ENCODE measurements at places on chromosomes 7 and 10. TPM values are rescaled to one million over a fixed set of nuclear protein-coding genes. Genes with fewer than 3 reads are reported as not detected.

Gene ITPRID1
- not detected for total RNA-seq

DNA sequence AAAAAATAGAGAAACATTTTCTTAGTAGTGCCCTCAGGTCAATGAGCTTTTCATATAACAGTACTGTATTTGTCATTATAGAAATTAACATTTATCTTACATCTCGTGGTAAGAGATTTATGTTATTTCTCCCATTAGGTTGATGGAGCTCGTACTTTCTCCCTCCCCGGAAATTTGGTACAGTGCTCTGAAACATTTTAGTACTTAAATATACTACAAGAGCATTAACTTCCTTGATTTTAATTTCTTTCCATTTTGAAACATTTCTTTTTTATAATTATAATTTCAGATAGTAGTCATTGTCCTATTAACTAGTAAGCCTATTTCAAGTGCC lies 205.4 kb downstream of the MBL2 start:
- ATAC-seq, result no peak

DNA sequence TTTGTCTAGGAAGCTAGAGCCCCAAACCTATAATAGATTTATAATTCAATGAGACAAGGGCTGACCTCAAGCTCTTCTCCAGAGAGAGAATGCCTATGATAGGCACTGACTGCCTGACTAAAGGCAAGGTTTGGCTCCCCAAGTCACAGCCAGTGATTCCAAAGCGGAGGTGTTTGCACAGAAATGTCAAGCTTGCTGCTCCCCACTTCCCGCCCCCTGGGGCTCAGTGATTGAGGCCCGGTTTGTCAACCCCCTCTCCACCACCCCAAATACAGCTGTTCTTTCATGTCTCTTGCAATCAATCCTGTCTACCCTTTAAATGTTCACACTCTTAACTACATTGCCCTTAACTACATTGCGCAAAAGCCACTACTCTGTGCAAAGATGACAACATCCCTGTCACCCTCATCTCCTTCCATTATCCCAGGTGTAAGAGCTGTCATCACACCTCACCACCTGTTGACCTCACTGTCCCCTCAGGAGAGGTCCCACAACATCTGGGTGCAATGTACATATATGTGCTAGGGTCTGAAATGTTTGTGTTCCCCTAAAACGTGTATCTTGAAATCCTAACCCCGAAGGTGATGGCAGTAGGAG lies 58.0 kb downstream of the NUDCD3 start:
- ATAC-seq, result no peak

DNA sequence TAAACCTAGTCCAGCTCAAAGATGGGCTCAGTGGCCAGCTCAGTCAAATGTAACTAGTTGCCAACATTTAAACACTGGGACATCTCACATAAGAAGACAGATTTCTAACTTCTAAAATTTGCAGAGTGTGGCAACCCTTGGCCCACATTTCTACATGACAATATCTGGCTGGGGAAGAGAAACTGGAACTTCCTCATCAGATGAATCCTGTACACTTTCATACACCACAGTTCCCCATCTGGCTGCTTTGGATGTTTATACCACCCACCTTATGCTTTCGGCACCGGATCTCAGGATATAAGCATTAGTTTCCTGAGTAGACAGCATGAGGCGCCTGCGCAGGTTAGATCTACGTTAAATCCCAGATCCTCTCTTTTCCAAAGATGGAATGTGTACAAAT lies 199.3 kb downstream of the PRKG1 start:
- no peak for ATAC-seq

Data from activated T-helper 17 cell treated with anti-CD3 and anti-CD28 coated beads, Interleukin-2, amount 50 U/mL, for 72 hours (primary cell).